ENCODE measurements at places on chromosomes 13 and 19.

DNA sequence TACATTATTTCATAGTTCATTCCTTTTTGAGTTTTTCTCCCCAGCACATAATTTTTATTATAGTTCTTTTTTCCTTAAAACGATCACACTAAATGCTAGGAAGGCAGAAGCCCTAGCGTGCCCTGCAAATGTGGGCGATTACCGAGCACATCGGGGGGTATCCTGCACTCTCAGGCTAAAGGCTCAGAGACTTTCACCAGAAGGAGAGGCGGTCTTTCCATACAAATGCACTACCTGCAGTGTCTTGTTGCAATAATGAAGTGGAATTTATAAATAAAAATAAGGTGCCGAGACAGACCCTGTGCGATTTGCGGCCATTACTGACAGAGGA, 29.3 kb upstream of the SPACA7 start:
- DNase-seq, result no peak

DNA sequence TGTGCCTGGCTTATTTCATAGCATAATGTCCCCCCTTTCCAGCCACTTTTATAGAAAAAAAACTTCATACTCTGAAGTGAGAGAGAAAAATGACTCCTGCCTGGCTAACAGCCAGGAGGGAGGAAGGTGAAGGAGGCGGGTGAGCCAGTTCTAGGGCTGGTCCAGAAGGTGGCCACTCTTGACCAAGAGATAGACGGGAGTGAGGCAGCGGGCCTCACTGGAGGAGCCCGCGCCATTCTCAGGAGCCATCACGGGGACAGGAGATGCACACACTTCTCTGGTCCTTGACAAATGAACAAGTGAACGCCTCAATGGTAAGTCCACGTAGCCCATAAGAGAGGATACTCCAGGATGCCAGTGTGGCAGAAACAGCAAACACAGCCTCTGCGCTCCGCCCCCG, 231.4 kb downstream of the UQCRFS1 start:
- no peak for DNase-seq

DNA sequence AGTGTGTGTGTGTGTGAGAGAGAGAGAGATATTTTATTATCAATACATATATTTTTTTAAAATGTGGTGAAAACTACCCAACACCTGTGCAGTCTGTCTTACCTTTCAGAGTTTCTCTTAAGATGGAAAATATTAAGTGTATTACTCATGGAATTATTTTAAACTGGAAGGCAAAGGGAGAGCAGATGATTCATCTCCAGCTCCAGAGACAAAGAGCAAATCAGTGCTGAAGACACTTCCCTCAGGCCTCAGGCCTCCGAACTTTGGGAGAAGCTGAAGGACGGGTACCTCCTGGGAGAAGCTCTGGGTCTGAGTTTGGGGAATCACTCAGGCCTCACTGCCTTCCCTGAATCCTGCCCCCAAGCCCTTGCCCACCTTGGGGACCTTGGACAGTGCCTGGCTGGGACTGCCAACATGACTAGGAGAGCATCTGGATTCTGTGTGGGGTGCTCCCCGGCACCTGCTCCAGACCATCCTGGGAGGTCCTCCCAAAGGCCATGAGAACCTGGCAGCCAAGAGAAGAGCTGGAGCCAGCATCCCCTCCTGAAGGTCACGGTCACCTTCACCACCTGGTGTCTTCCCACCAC, 170.4 kb upstream of the UBL3 start:
- DNase-seq, result no peak

- DNase-seq, result no peak
These were observed 71.6 kb upstream of the TM9SF2 start for GRCh38 chr13:99429670-99430069.

- DNase-seq, result no peak
These were observed 19.4 kb downstream of the UFM1 start for GRCh38 chr13:38369058-38369457.

DNA sequence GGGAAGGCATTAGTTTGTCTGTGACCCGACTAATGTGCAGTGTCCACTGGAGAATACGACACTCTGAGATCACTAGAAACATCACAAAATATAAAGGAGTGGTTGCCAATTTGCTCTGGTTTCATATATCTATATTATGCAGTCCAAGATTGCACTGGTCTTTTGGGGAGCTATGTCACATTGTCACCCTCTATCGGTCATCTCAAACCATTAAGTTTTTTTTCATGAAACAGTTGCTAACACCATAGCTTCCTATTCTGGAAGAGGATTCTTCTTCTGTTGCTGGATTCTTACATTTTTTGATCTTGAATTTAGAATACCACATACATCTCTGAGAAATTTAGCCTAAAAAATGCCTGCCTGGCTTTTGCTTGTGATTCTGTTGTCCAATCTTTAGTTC, 168.6 kb downstream of the LACC1 start:
- DNase-seq, result no peak
